ENCODE measurements at places on chromosomes 5 and 9. TPM values are rescaled to one million over a fixed set of nuclear protein-coding genes. Genes with fewer than 3 reads are reported as not detected.
A peak's percentile ranks its signal among the peaks of the same experiment; 100 is the strongest.

Gene PCDH1
- 53.0 TPM for total RNA-seq

Gene IPPK
- total RNA-seq, result 13.2 TPM

DNA sequence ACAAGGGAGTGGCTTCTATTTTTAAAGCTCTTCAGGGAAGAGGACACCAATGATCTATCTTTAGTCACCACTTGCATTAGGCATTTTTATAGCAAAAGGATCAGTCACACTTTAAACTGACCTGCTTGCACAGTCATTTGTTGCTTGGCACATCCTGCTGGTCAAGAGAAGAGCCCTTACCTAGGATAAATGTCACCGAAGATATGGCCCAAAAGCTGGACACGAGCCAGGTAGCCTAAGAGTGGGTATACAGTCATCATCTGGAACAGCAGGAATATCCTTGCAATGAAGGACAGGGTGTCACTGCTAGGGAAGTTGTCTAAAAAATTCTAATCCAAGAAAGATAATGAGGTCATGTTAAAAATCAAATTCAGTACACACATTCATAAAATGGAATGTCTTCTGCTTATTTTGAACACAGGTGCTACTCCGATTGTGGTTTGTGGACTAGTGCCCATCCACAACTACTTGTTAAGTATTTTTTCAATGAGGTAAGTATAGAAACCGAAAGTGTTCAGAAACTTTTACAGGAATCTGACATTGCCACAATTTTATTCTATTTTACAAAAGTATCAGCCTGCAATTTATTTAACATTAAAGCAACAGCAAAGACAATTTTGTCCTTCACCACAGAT, 78.4 kb downstream of the SLC38A9 start:
- H3K4me1 ChIP-seq, result peaks cover 27% of the 10 kb centered on the region
- no peaks in the 10 kb centered on the region for H3K27me3 ChIP-seq
- peak; percentile 86 for DNase-seq
- no peaks in the 10 kb centered on the region for H3K36me3 ChIP-seq
- peak overlapping the region; percentile 48 for H3K4me3 ChIP-seq
- H3K27ac ChIP-seq, result peak overlapping the region; percentile 50

DNA sequence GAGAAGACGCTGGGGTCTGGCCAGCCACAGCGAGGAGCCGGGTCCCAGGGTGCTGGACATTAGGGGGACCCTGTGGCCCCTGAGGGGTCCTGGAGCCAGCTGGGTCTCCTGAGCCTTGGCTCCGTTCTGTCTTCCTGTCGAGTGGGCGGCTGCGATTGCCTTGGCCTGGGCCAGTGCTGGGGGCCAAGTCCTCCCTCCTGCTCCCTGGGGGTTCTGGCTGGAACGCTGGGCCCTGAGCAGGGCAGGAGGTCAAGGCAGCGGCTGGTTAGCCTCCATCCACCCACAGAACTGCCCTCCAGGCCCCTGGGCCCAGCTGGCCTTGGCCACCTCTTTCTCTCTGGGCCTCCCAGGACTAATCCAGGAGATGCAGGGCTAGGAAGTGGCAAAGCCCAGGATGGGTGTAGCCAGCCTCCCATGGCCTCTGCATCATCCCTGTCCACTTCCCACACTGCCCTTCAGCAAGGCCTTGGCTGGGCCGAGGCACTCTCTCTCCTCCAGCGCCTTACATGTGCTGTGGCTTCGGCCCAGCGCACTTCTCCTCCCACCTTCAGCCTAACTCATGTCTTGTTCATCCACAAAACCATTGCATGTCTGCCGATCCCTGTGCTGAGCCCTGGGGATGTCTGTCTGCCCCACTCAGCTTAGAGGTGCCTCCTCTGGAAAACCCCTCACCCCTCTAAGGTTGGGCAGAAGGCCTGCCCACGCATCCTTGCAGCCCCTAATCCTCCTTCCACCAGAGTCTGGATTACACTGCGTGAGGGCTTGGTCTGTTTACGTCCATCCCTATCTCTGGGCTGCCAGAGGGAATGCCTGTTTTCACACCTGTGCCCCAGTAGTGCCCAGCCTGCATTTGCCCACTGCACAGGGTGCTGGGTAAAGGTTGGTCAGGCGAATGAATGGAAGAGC, 5.0 kb downstream of the LAMC3 start:
- DNase-seq, result no peak
- H3K4me3 ChIP-seq, result no peak overlapping the region
- no peak overlapping the region for H3K27ac ChIP-seq
- H3K4me1 ChIP-seq, result no peaks in the 10 kb centered on the region
- H3K36me3 ChIP-seq, result no peaks in the 10 kb centered on the region

- H3K27ac ChIP-seq, result no peak overlapping the region
- H3K4me1 ChIP-seq, result no peaks in the 10 kb centered on the region
- no peak overlapping the region for H3K4me3 ChIP-seq
- H3K27me3 ChIP-seq, result no peaks in the 10 kb centered on the region
Observed at GRCh38 chr5:157312492-157312891, 46.6 kb downstream of the CYFIP2 start.

Measured in PC-3 (cell line).